ENCODE measurements at places on chromosomes 2 and 18. TPM values are rescaled to one million over a fixed set of nuclear protein-coding genes. Genes with fewer than 3 reads are reported as not detected.

GRCh38 chr18:62379051-62379450 is 53.9 kb downstream of the TNFRSF11A start:
- DNase-seq: no peak

Gene GBX2
- total RNA-seq: not detected

DNA sequence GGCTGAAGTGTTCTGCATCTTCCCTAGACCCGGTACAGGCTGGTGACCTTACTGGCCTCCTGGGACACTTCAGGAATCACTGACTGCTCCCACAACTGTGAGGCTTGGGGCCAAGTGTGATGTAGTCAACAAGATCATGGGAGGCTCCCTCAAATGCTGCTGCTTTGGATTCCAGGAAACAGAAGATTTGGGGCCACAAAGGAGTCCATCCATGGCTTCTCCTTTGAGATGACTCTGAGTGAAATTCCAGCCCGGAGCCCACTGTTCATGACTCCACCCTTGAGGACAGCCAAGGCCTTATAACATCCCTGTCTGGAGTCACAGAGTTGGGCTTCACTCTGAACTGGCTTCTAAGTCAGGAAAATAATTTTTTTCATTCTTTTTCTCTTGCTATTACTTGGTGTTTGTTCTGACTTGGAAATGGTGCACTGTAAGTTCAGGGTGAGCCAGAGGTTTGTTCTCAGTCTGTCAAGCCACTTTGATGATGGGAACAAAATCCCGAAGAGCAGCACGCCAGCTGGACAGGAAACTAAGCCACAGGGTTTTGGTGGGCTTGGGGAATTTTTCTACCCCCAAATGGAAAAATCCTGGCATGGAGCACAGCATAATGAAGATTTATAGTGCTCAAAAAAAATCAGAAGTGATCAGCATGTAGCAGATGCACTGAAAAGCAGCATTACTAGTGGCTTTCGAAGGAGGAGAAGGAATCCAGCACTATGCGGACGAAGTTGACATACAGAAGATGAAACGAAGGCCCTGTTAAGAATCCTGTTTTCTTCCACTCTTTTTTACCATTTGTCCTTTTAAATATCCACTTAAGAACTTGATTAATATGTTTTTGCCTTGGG is 98.1 kb upstream of the ZFP36L2 start:
- DNase-seq: no peak

GRCh38 chr2:68992933-68993332 is 18.5 kb downstream of the GKN1 start:
- DNase-seq: no peak

DNA sequence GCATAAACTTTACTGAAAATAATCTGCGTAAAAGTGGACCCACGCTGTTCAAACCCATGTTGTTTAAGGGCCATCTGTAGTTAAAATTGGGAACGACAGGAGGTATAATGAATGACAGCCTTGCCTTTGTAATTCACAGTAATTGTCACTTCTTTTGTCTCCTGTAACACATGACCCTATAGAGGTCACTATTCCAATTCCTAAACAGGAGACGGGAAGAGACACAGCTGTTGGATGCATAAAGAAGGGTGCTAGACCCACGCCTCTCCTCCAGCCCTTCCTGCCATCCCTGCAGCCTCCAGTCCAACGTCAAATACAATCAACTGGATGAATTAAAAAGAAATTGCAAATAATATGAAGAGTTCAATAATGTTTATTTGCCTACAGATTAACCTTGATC is 63.1 kb upstream of the NFATC1 start:
- DNase-seq: no peak

DNA sequence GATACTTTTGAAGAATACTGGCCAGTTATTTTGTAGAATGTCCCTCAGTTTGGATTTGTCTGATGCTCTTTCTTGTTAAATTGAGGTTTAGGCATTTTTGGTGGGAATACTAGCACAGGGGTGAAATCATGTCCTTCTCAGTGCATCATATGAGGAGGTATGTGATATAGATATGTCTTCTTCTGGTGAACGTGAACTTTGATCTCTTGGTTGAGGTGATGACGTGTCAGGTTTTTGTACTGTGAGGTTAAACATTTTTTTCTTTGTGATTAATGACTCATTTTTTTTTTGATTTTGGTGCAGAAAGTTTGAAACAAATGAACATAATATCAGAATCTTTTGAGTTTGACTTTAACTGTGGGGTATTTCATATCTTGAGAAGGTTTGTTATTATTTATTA is 11.0 kb downstream of the ZNF407 start:
- DNase-seq: no peak

DNA sequence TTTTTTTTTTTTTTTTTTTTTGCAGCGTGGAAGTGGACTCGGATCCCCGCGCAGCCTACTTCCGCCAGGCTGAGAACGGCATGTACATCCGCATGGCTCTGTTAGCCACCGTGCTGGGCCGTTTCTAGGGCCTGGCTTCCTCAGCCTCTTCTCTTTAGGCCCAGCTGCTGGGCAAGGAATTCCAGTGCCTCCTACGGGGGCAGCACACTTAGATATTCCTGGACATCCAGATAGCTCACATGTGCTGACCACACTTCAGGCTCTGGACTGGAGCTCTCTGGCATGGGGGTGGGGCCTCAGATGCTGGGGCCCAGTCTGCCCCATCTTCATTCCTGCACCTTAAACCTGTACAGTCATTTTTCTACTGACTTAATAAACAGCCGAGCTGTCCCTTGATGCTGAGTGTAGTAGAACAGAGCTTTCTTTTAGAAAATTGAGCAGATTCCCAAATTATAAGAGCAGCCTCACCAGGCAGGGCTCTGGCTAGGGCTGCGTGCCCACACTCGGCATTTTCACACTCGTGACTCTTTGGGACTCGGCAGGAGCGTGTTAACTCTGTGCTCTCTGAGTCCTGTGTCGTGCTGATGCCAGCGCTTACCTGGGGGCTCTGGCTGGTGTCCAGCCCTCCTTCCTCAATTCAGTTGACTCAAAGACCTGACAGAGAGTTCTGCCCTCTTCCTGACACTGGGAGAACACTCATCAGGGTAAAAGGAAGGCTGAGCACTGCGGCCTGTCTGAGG is 19.3 kb downstream of the SLC30A3 start:
- no peak for DNase-seq

- no peak for DNase-seq
These were observed 56.8 kb downstream of the SMAD2 start for GRCh38 chr18:47873625-47874024.

Gene PLGLB2
- 3.9 TPM for total RNA-seq

DNA sequence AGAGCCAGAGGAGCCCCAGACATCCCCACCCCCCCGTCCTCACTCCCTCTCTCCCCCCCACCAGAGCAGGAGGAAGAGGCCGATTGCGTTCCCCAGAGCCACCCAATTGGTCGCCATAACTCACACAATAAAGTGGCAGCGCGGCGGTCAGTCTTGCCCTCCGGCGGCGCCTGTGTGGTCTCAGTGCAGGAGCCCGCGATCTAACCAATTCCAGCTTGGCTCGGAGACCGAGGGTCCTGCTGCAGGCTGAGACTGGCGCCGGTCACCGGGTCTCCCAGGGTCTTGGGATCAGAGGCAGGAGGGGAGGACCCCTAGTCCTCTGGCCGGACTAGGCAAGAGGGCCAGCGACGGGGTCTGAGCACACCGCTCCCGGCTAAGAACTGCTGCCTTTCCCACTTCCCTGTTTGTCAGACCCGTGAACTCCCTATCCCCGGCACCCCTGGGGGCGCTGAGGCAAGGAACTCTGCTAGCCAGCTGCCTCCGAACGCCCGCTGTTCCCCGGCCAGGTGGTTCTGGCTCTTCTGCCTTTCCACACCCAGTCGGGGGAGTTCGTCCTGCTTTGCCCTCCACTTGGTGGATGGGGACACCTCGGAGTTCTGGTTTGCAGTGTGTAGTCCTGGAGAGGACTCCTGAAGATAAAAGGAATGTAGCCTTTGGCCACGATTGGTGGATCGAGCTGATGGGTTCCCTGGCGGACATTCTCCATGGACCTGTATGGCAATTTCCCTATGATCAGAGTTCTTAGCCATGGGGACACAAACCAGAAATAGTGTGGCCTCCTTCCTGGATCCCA is 1.0 kb upstream of the HOXD12 start:
- no peak for DNase-seq

- DNase-seq: no peak
These were observed 30.1 kb upstream of the TMEM87B start for GRCh38 chr2:112024896-112025491.

GRCh38 chr18:79927607-79928562 is 23.6 kb downstream of the SLC66A2 start:
- no peak for DNase-seq

Gene NXPH2
- 1.5 TPM for total RNA-seq

DNA sequence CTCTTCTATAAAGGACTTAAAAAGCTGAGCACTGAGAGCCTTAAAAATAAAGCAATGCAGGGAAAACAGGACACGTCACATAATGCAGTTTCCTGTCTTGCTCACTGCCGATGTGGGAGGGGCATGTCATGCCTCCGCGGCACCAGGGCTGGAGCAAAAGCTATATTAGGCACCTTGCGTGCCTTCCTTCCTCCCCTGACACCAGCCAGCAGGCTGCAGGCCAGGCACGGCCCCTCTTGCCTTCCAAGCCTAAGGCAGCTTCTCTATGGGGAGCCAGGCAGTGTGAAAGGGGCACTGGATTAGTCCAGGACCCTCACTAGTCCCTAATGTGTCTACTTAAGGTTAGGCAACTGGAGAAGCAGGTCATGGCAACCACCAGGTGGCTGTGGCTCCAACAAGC is 26.3 kb downstream of the MRPL35 start:
- no peak for DNase-seq

Gene CD207
- total RNA-seq: not detected

GRCh38 chr18:58691256-58691655 is 20.0 kb downstream of the MALT1 start:
- DNase-seq: no peak

DNA sequence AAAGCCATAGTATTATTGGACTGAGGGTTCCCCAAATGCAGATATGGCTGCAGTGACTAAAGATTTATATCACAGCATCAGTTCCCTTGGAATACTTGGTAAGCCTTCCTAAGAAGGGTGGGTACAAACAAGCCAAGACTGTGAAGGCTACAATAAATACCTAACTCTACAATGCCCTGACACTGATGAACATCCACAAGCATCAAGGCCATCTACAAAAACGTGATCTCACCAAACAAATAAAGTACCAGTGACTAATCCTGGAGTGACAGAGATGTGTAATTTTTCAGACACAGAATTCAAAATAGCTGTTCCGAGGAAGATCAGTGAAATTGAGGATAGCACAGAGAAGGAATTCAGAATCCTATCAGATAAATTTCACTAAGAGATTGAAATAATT is 254.5 kb downstream of the PARD3B start:
- DNase-seq: no peak

GRCh38 chr2:205323929-205324328 is 358.4 kb upstream of the NRP2 start:
- no peak for DNase-seq

DNA sequence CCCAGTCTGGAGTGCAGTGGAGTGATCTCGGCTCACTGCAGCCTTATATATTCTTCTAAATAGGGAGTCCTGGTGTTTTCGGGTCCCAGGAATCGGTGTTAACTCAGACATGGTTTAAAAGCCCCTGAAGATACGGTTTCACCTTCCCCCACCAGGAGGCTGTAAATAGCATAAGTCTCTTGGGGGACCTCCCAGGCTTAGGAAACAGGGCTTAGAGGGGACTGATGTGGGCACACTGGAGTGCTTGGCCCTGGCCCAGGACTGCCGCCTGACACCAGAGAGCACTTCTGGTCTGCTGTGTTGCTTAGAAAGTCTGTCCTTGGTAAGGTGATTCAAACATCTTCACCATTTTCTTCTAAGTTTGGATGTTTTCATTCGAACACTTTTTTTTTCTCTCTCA is 39.7 kb upstream of the MAP4K4 start:
- DNase-seq: no peak

Gene LYPD6B
- total RNA-seq: 15.2 TPM

- no peak for DNase-seq
These were observed 233.8 kb upstream of the SPRED2 start for GRCh38 chr2:65666156-65666725.

Gene CCDC138
- 22.6 TPM for total RNA-seq

- DNase-seq: no peak
These were observed 30.0 kb upstream of the CCNYL1 start for GRCh38 chr2:207681431-207681830.

GRCh38 chr2:176817061-176817565 is 395.5 kb upstream of the HNRNPA3 start:
- DNase-seq: no peak

Gene SLC9A4
- total RNA-seq: 2.9 TPM

DNA sequence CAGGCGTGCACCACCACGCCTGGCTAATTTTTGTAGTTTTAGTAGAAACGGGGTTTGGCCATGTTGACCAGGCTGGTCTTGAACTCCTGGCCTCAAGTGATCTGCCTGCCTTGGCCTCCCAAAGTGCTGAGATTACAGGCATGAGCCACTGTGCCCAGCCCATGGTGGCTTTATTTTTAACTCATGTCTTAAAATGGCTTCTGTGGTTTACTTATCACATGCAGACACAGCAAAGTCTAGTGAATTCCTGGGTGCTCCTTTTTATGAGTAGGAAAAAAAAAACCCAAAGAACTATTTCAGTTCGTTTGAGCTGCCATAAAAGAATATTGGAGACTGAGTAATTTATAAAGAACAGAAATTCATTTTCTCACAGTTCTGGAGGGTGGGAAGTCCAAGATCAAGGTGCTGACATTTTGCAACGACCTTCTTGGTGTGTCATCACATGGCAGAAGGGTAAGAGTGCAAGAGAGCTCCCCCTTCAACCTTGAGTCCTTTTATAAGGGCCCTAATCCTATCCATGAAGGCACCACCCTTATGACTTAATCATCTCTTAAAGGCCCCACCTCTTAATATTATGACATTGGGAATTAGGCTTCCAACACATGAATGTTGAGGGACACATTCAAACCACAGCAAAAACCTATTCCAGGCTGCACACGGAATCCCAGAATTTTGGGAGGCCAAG is 12.6 kb upstream of the REL start:
- no peak for DNase-seq

Gene ACMSD
- not detected for total RNA-seq

Gene PAX8
- total RNA-seq: 0.26 TPM

Gene PLCD4
- total RNA-seq: 6.7 TPM

- DNase-seq: no peak
These were observed 1176.2 kb downstream of the SUCLG1 start for GRCh38 chr2:83282841-83283240.

DNA sequence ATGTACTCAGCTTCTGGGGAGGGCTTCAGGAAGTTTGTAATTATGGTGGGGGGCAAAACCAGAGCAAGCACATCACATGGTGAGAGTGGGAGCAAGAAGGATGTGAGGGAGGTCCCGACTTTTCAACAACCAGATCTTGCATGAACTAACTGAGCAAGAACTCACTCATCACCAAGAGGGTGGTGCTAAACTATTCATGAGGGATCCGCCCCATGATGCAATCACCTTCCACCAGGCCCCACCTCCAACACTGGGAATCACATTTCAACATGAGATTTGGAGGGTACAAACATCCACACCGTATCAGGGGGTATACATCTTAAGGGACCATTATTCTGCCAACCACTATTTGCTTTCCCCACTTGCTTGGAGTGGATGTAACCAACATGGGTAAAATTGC is 209.6 kb upstream of the HNRNPA3 start:
- no peak for DNase-seq

Gene NGEF
- total RNA-seq: 4.1 TPM

Data from urinary bladder (tissue), 4 donors.